Stomach (tissue), 19 donors: ENCODE measurements at places on chromosomes 5 and 9.

DNA sequence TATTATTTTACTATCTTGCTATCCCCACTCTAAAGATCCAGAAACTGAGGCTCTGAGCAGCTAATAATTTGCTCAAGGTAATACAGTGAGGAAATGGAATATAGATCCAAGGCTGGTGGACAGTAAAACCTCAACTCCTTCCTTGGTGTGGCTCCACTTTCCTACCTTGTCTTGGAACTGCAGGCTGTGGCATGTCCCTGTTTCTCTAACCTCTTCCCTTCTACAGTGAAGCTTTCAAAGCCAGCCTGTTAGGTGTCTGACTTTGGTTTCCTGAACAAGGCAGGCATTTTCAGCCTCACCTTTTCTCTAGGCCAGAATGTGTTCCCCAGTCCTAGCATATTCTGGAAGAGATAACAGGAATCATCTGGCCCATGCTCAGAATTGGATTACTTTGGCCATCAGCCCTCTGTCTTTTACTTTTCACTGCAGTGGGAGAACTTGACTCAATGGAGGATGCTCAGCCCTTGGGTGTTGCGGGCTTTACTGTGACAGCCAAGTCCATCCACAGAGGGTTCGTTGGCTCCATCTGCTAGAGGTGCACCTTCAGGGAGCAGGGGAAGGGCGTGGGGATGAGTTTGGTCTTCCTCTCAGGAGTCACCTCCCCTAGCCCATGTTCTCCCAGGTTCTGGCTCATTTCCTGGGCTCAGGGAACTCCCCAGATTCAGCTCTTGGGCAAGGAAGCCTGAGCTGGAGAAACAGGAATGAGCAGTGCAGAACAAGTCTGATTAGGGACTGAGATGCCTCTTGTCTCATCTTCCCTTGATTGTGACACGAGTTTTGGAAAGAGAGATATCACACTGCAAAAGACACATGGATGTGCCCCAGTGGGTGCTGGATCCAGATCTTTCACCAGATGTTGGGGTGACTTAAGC lies 1.1 kb downstream of the NIPAL4 start:
- no peaks in the 10 kb centered on the region for H3K36me3 ChIP-seq
- H3K4me3 ChIP-seq = peak overlapping the region; percentile 56
- peaks cover 7% of the 10 kb centered on the region for H3K4me1 ChIP-seq
- H3K27ac ChIP-seq = no peak overlapping the region
- DNase-seq = no peak

DNA sequence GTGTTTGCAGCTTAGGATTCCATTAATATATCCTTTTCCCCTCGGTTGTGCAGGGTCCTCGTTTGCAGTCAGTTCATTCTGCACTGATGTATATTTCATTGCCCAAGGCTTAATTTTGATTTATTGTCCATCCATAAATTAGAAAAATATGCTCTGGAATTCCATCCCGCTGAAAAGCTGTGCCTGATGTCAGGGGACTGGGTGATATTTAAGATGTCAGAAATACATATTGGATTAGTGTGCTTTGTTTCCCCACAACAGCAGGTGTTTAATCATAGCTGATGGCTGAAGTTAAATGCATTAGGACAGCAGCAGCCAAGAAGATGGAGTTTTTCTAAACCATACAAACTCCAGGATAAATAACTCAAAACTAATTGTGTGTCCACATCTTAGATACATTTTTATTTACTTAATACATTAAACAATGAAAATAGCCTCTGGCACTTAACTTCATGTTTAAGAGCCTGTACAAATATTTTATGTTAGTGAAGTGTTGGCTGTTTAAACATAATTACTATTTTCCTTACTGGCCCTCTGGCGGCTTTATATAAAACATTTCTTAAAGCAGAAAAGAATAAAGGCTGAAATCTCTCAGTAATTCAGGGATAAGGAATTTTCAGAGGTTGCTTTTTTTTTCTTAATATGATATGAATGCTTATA lies 170.4 kb upstream of the TBCA start:
- no peak overlapping the region for H3K4me3 ChIP-seq
- peaks cover 15% of the 10 kb centered on the region for H3K4me1 ChIP-seq
- H3K36me3 ChIP-seq = no peaks in the 10 kb centered on the region
- H3K27me3 ChIP-seq = peaks cover 4% of the 10 kb centered on the region

DNA sequence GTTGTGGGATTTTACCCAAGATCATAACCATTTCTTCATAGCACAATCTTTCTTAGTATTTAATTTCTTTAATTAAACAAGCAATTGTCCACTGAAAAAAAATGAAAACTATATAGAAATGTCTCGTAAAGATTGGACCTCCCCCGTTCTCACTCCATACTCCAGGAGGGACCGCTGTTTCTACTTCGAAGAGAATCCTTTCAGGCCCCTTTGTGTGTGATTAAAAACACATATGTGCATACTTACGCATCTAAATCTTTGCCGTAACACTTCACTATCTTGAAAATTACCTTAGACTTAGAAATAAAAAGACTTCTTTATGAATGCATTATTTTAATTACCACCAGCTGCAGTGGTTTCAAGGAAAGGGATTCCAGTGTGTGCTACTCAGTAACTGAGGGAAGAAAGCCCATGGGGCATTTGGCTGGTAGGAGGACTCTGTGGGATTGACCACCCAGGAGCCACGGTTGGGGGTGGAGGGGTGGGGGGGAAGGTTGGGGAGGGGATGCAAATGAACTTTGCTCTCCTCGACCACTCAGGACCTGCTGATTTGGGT lies 209.1 kb downstream of the FAM114A2 start:
- DNase-seq = no peak
- no peaks in the 10 kb centered on the region for H3K36me3 ChIP-seq
- no peak overlapping the region for H3K27ac ChIP-seq
- no peak overlapping the region for H3K4me3 ChIP-seq
- H3K27me3 ChIP-seq = no peaks in the 10 kb centered on the region

GRCh38 chr5:153699035-153699434 lies 208.6 kb downstream of the GRIA1 start:
- H3K36me3 ChIP-seq = no peaks in the 10 kb centered on the region
- H3K27me3 ChIP-seq = no peaks in the 10 kb centered on the region
- H3K4me1 ChIP-seq = no peaks in the 10 kb centered on the region
- no peak overlapping the region for H3K4me3 ChIP-seq
- no peak overlapping the region for H3K27ac ChIP-seq

DNA sequence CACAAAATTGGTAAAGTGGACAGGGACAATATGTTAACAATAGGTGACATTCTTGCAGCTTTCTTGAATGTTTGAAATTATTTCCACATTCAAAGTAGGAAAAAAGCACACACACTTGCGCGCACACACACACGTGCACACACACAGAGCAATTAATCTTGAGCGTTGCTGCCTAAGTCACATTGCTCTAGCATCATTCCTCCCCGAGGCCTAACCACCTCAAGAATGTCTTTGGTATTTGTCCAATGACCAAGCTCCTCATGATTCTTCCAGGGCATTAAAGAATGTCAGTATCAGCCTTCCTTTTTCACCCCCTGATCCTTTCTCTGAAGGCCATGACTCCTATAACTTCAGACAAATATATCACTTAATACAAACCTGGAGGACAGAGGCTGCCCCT lies 198.1 kb downstream of the NPR3 start:
- no peak overlapping the region for H3K4me3 ChIP-seq
- no peaks in the 10 kb centered on the region for H3K27me3 ChIP-seq
- no peaks in the 10 kb centered on the region for H3K4me1 ChIP-seq
- H3K27ac ChIP-seq = no peak overlapping the region

DNA sequence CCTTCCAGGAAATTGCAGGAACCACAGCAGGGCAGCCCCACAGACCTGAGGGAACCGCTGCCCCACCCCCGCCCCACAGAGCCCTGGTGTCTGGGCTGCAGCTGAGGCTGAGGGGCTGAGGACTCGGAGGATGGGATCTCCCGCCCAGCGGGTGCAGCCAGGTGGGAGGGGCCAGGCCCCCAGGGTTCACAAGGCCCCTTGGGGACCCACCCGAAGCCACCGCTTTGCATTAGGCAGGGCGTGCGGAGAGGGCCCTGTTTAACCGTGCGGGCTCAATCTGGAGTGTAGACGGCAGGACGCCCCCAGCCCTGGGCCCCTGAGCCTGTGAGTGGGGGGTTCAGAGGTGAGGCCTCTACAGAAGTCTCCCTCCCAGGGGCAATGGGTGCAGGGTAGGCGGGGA lies 10.8 kb downstream of the NOTCH1 start:
- no peaks in the 10 kb centered on the region for H3K27me3 ChIP-seq
- no peak for DNase-seq
- H3K27ac ChIP-seq = no peak overlapping the region

DNA sequence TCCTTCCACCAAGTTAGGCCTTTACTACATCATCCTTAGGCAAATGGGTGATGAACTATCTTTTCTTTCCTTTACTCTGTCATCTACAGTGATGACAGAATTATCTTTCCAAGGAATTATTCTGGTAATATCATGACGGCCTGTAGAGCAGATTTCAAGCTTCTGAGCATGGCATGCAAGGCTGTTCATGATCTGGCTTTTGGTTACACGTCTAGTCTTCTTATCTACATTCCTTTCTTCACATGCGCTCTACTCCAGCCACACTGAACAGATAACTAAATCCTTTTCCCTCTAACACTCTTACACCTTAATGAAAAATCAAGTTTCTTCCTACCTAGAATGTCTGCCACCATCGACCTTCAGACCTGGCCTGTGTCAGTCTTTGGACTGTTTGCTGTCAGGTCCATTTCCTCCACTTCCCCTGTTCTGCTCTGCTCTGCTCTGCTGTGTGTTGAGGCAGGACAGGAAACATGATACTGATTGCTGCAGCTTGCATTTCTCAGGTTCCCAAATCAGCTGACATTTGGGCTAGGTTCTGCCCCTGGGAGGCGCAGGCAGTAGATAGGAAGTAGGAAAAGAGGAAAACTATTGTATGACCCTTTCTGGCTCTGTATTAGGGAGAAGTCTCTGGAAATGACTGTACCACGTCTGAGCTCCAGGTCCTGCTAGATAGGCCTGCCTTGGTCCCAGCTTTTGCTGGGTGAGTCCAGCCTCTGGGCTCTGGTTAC lies 4.2 kb downstream of the SCGB3A2 start:
- H3K27me3 ChIP-seq = no peaks in the 10 kb centered on the region
- DNase-seq = no peak
- H3K4me3 ChIP-seq = no peak overlapping the region
- no peaks in the 10 kb centered on the region for H3K36me3 ChIP-seq

- no peak overlapping the region for H3K4me3 ChIP-seq
- no peaks in the 10 kb centered on the region for H3K36me3 ChIP-seq
- no peaks in the 10 kb centered on the region for H3K27me3 ChIP-seq
- no peak overlapping the region for H3K27ac ChIP-seq
- H3K4me1 ChIP-seq = no peaks in the 10 kb centered on the region
Observed at GRCh38 chr5:25448646-25449045, 803.9 kb upstream of the CDH10 start.

GRCh38 chr5:124481419-124481818 lies 265.0 kb downstream of the ZNF608 start:
- H3K36me3 ChIP-seq = no peaks in the 10 kb centered on the region
- no peaks in the 10 kb centered on the region for H3K27me3 ChIP-seq
- H3K4me3 ChIP-seq = no peak overlapping the region
- DNase-seq = no peak

DNA sequence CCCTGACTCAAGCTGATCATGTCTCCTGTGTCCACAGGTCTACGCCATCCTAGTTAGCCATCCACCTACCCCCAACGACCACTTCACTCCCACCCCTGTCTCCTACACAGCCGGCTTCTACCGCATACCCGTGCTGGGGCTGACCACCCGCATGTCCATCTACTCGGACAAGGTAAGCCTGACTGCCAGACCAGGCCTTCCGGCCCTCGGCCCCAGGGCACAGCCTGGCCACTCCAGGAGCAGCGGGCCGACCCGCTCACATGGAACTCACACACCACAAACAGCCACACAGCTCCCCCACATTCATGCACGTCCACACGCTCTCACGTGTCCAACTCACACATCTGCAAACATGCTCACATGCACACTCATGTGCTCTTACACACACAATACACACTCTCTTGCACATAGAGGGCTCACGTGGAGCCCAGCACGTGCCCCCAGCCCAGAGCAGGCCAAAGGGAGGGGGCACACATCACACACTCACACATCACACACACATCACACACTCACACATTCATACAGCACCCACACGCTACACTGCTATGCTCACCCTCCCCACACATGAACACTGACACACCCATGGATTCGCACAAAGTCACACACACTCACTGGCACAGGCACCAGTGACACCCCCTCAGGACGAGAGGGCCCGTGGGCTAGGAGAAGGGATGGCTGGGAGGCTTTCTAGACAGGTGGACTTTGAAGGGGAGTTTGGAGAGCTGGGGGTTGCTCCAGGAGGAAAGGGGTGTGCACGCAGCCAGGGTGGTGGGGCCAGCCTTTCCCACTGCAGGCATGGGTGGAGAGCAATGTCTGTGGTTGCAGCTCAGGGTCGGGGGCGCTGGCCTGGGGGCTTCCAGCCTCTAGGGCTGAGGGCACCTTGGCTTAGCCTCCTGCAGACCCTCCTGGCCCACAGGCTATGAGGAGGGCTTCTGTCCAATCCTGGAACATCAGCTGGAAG lies 3.3 kb downstream of the GRIN1 start:
- DNase-seq = no peak
- H3K27ac ChIP-seq = no peak overlapping the region
- H3K36me3 ChIP-seq = no peaks in the 10 kb centered on the region
- H3K27me3 ChIP-seq = peaks cover 94% of the 10 kb centered on the region
